Muscle of leg (tissue), 16 donors: ENCODE measurements at places on chromosomes 3 and 15. TPM values are rescaled to one million over a fixed set of nuclear protein-coding genes. Genes with fewer than 3 reads are reported as not detected.

CNTN3 gene
- 12.0 TPM for polyA plus RNA-seq

PTH1R gene
- 11.4 TPM for polyA plus RNA-seq

GOLGA6L22 gene
- polyA plus RNA-seq = 0.13 TPM

C3orf80 gene
- 0.14 TPM for polyA plus RNA-seq

FAM162A gene
- 37.4 TPM for polyA plus RNA-seq

ERICH6 gene
- 0.40 TPM for polyA plus RNA-seq

TFDP2 gene
- polyA plus RNA-seq = 34.7 TPM

APEH gene
- 62.4 TPM for polyA plus RNA-seq

DNA sequence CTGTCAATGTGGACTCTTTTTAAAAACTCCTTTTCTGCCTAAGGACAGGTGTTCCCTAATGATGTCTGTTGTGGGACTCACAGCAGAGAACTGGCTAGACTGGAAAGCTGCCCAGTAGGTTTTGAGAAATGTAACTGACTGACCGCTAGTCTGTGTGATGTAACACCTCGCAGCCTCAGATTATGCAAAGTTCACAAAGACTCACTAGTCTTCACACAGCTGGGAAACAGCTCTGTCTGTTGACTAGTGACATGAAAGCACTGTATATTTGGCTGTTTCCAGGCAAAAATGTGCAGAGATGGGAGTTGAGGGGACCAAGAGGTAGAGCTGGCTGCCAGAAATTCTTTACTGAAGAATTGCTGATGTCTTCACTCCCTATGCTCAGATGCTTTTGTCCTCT lies 10.3 kb downstream of the PDZRN3 start:
- DNase-seq = peak; percentile 92
- H3K4me3 ChIP-seq = no peak overlapping the region
- peaks cover 19% of the 10 kb centered on the region for H3K4me1 ChIP-seq
- peak overlapping the region; percentile 17 for H3K27ac ChIP-seq
- no peaks in the 10 kb centered on the region for H3K27me3 ChIP-seq

DNA sequence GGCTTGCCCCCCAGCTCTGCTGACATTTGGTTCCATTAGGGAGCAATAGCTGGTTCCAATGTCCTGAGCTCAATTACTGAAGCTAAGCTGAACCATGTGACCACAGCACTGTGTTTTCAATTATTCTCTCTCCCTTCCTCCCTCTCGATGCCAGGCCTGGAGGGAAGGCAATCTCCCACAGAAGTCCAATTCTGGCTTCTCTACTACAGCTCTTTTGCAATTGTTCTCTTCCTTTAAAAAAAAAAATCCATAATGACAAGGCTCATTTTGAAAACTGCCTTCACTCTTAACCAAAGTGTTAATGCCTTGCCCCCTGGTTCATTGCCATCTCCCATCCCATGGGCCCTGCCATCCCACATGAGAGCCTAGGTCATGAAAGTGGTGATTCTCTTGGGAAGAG lies 24.8 kb downstream of the IL16 start:
- no peaks in the 10 kb centered on the region for H3K36me3 ChIP-seq
- DNase-seq = peak; percentile 12
- H3K27ac ChIP-seq = no peak overlapping the region
- H3K4me1 ChIP-seq = no peaks in the 10 kb centered on the region

DNA sequence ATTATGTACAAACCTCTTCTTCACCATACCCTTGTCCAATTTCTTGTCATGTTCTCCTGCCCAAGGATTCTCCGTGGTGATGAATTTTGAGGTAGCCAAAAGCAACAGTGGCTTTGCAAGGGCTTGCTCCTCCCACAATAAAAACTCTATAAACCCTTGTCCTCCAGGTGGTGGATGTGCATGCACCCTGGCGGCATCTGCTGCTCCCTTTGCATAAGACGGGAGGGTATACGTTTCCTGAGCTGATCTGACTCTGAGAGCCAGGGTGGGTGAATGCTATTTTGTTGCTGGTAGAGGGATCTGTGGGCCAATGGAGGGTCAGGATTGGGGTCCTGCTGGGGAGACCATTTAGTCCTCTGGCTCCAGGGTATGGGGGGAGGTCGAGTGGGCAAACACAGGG lies 5.4 kb downstream of the DNAH1 start:
- no peak overlapping the region for H3K27ac ChIP-seq
- H3K4me1 ChIP-seq = peaks cover 18% of the 10 kb centered on the region
- no peaks in the 10 kb centered on the region for H3K36me3 ChIP-seq
- H3K4me3 ChIP-seq = no peak overlapping the region
- H3K27me3 ChIP-seq = peaks cover 11% of the 10 kb centered on the region

- no peak overlapping the region for H3K27ac ChIP-seq
- no peak overlapping the region for H3K4me3 ChIP-seq
- H3K4me1 ChIP-seq = no peaks in the 10 kb centered on the region
- DNase-seq = no peak
Measured at GRCh38 chr3:158165730-158166129, 55.8 kb downstream of the RSRC1 start.

- H3K36me3 ChIP-seq = no peaks in the 10 kb centered on the region
- no peak for DNase-seq
- no peaks in the 10 kb centered on the region for H3K4me1 ChIP-seq
- H3K27ac ChIP-seq = no peak overlapping the region
Measured at GRCh38 chr3:61409638-61410037, 151.7 kb upstream of the PTPRG start.

DNA sequence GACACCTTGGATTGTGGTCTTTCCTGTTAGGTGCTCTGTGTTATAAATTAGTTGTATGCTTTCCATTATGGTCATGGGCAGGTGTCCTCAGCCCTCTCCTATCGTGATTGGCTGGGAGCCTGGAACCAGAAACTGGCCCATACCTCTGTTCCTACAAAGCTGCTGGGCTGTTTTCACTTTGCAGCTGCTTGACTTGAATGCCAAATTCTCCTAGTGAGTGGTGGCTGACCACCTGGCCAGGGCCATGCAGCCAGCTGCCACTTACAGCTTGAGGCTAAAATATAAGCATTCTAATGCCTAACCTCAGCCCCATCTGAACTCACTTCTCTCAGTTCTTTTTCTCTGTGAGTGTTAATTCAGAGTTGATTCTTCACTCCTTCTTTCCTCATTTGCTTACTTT lies 239.3 kb upstream of the GBE1 start:
- no peaks in the 10 kb centered on the region for H3K27me3 ChIP-seq
- H3K4me1 ChIP-seq = peaks cover 13% of the 10 kb centered on the region
- no peak overlapping the region for H3K4me3 ChIP-seq
- no peak overlapping the region for H3K27ac ChIP-seq

DNA sequence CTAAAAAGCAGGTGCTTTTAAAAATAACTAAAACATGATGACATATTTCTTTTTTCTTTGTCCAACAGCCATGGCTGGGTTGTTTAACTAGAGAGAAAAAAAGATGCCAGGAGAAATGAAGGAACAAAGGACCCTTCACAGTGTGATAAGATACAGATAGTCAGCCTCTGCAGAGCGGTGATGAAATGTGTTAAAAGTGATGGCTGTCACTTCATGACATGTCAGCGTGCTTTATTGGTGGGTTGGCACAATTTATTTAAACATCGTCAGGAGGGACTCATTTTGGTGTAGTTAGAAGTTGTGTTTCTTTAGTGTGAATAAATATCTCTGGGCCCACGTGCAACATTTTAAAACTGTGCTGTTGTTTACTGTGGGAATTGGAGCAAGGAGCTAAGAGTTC lies 887.4 kb upstream of the CFAP20DC start:
- H3K27ac ChIP-seq = no peak overlapping the region
- no peak overlapping the region for H3K4me3 ChIP-seq
- no peaks in the 10 kb centered on the region for H3K36me3 ChIP-seq
- DNase-seq = no peak
- no peaks in the 10 kb centered on the region for H3K4me1 ChIP-seq

- DNase-seq = peak; percentile 54
- no peak overlapping the region for H3K27ac ChIP-seq
- H3K4me1 ChIP-seq = peaks cover 12% of the 10 kb centered on the region
- no peaks in the 10 kb centered on the region for H3K36me3 ChIP-seq
- peaks cover 41% of the 10 kb centered on the region for H3K27me3 ChIP-seq
Measured at GRCh38 chr3:141659821-141660613, 78.1 kb upstream of the RNF7 start.

DNA sequence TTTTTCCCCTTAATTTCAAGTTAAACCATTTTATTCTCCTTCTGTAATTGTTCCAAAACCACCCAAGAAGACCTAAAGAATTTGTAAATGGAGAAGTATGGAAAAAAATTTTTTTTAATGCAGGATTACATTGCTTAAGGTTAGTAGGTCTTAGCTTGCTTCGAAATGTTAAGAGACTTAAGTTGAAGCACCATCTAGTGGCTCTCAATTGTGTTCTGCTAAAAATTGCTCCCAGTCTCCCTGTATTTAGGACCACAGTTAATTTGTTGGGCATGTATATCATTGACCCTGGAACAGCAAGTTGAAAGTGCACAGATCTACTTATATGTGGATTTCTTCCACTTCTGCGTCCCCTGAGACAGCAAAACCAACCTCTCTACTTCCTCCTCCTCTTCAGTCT lies 32.4 kb downstream of the CD200R1L start:
- peak; percentile 82 for DNase-seq
- no peaks in the 10 kb centered on the region for H3K36me3 ChIP-seq
- H3K27ac ChIP-seq = no peak overlapping the region
- H3K4me3 ChIP-seq = no peak overlapping the region
- no peaks in the 10 kb centered on the region for H3K27me3 ChIP-seq

GRCh38 chr3:107946700-107947099 lies 144.1 kb downstream of the CD47 start:
- no peak overlapping the region for H3K4me3 ChIP-seq
- no peaks in the 10 kb centered on the region for H3K27me3 ChIP-seq
- no peak overlapping the region for H3K27ac ChIP-seq
- H3K36me3 ChIP-seq = no peaks in the 10 kb centered on the region

GRCh38 chr3:124229420-124229819 lies 237.5 kb upstream of the ROPN1 start:
- H3K36me3 ChIP-seq = no peaks in the 10 kb centered on the region
- H3K27me3 ChIP-seq = no peaks in the 10 kb centered on the region
- H3K27ac ChIP-seq = no peak overlapping the region
- H3K4me1 ChIP-seq = no peaks in the 10 kb centered on the region

- no peaks in the 10 kb centered on the region for H3K36me3 ChIP-seq
- no peaks in the 10 kb centered on the region for H3K27me3 ChIP-seq
- H3K4me3 ChIP-seq = no peak overlapping the region
Measured at GRCh38 chr3:67809370-67809935, 155.0 kb upstream of the SUCLG2 start.

DNA sequence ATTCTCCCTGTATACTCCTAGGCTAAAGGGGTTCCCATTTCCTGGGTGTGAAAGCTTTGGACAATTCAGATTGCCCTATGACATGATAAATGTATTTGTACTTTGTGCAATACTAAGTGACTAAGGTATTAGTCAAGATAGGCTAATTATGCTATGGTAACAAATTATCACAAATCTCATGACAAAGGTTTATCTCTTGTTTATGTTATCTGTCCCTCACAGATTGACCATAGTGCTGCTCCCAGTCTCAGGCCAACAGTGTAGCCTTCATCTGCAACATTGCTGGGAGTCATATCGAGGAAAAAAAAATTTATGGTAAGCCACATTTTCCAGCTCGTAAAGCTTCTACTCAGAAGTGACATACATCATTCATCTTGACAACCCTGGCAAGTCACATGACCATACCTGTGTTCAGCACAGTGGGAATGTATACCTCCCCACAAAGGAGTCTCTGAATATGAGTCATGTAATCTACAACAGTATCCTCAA lies 346.2 kb downstream of the IGSF11 start:
- no peak overlapping the region for H3K4me3 ChIP-seq
- H3K27me3 ChIP-seq = no peaks in the 10 kb centered on the region
- H3K4me1 ChIP-seq = no peaks in the 10 kb centered on the region
- H3K36me3 ChIP-seq = no peaks in the 10 kb centered on the region
- no peak overlapping the region for H3K27ac ChIP-seq

GRCh38 chr3:97816811-97817210 lies 5.0 kb upstream of the CRYBG3 start:
- H3K36me3 ChIP-seq = no peaks in the 10 kb centered on the region
- H3K4me3 ChIP-seq = no peak overlapping the region
- H3K27ac ChIP-seq = no peak overlapping the region
- H3K4me1 ChIP-seq = peaks cover 2% of the 10 kb centered on the region
- H3K27me3 ChIP-seq = peaks cover 3% of the 10 kb centered on the region

- peaks cover 4% of the 10 kb centered on the region for H3K27me3 ChIP-seq
- H3K36me3 ChIP-seq = no peaks in the 10 kb centered on the region
- H3K4me1 ChIP-seq = peaks cover 8% of the 10 kb centered on the region
- H3K4me3 ChIP-seq = peak overlapping the region; percentile 76
Measured at GRCh38 chr15:80059786-80060355, 395 bp downstream of the ZFAND6 start.

DNA sequence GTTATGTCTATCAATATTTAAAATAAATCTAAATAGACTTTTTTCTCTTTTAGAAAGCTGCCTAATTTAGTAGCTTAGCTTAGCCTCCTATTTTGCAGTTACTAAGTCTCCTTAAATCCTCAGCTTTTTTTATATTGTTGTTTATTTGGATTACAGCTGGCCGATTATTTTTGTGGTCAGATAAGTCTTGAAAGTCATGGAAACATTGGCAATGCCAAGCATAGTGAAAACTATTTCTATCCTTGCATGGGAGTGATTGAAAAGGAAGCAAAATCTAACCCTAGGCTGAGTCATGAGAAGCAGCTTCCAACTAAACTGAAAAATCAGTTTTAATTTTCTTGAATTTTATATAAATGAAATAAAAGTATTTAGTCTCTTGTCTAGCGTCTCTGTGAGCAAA lies 1063.0 kb upstream of the GBE1 start:
- H3K4me1 ChIP-seq = no peaks in the 10 kb centered on the region
- no peak overlapping the region for H3K4me3 ChIP-seq
- no peak for DNase-seq
- H3K27ac ChIP-seq = no peak overlapping the region
- no peaks in the 10 kb centered on the region for H3K27me3 ChIP-seq

DNA sequence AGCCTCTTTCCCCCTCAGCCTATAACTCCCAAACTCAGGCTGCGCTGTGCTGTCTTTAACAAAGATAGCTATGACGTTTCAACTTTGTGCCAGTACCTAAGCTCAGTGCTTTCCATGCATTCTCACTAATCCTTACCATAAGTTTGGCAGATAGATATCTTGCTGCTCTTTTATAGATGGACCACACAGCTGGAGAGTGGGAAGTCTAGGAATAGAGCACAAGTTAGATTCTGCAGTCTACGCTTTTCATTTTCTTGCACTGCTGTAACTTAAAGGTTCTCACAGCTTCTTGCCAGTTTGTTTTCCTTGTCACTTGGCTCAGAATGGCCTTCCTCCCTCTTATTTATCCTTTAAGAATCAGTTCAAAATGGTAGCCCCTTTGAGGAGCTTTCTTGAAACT lies 468.8 kb downstream of the CNTN4 start:
- no peaks in the 10 kb centered on the region for H3K27me3 ChIP-seq
- no peaks in the 10 kb centered on the region for H3K36me3 ChIP-seq
- H3K4me1 ChIP-seq = no peaks in the 10 kb centered on the region
- peak overlapping the region; percentile 60 for H3K27ac ChIP-seq
- peak; percentile 88 for DNase-seq

GRCh38 chr3:31997500-31997899 lies 15.9 kb downstream of the ZNF860 start:
- H3K4me1 ChIP-seq = no peaks in the 10 kb centered on the region
- H3K27me3 ChIP-seq = no peaks in the 10 kb centered on the region
- no peak for DNase-seq
- no peaks in the 10 kb centered on the region for H3K36me3 ChIP-seq
- H3K27ac ChIP-seq = no peak overlapping the region
